ENCODE measurements at places on chromosomes 12 and 14.
A peak's percentile ranks its signal among the peaks of the same experiment; 100 is the strongest.

GRCh38 chr14:47240748-47241437 lies 434.5 kb downstream of the MDGA2 start:
- no peak for DNase-seq

GRCh38 chr14:89027097-89027740 lies 202.8 kb downstream of the TTC8 start:
- no peak for DNase-seq

- peak; percentile 82 for DNase-seq
Observed at GRCh38 chr14:39977198-39977597, 545.0 kb upstream of the FBXO33 start.

GRCh38 chr14:76996563-76997146 lies 31.9 kb downstream of the IRF2BPL start:
- DNase-seq: no peak

DNA sequence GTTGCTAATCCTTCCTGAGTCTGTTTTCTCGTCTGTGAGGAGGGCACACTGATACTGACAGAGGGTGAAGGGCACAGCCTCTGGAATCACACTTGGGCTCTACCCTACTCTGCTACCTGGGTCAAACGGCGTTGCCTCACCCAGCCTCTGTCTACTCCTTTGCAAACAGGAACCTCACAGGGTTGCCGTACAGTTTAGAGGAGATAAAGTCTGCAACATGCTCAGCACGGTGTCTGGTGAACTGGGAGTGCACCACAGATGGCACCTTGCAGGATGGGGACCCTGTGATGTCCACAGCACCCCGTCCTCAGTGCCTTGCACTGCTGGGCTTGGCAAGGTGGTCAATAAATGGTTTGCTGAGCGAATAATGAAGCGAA lies 38.3 kb downstream of the TESC start:
- DNase-seq: no peak

- no peak for DNase-seq
Observed at GRCh38 chr14:30519961-30520360, 39.0 kb upstream of the G2E3 start.

- no peak for DNase-seq
Observed at GRCh38 chr14:59664741-59665140, 88.1 kb upstream of the CCDC175 start.

- no peak for DNase-seq
Observed at GRCh38 chr12:52244615-52244994, 11.6 kb downstream of the KRT7 start.

- DNase-seq: no peak
Observed at GRCh38 chr14:98227000-98227726, 1044.8 kb downstream of the BCL11B start.
